ENCODE measurements at places on chromosomes 6 and 20.

DNA sequence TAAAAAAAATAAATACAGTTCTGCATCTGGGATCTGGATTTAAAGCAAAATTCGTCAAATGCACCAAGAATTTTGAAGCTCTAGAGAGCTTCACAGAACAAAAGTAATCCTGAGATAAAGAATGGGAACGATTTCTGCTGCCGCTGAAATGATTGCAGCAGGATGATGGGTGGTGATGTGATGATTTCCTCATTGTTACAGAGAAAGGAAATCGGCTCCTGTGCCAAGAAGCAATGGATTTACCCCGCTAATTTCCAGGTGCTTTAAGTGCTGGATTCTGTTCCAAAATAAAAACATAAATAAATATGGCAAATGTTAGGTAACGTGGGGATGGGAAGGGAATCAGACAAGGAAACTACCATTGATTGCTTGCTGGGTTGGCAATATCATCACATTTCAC is 1067.9 kb upstream of the MAP3K7 start:
- no peak for DNase-seq

- DNase-seq, result no peak
These were observed 74.5 kb upstream of the TIAM2 start for GRCh38 chr6:154920495-154921200.

- no peak for DNase-seq
These were observed 20.5 kb downstream of the DNAJC5 start for GRCh38 chr20:63915471-63915870.

DNA sequence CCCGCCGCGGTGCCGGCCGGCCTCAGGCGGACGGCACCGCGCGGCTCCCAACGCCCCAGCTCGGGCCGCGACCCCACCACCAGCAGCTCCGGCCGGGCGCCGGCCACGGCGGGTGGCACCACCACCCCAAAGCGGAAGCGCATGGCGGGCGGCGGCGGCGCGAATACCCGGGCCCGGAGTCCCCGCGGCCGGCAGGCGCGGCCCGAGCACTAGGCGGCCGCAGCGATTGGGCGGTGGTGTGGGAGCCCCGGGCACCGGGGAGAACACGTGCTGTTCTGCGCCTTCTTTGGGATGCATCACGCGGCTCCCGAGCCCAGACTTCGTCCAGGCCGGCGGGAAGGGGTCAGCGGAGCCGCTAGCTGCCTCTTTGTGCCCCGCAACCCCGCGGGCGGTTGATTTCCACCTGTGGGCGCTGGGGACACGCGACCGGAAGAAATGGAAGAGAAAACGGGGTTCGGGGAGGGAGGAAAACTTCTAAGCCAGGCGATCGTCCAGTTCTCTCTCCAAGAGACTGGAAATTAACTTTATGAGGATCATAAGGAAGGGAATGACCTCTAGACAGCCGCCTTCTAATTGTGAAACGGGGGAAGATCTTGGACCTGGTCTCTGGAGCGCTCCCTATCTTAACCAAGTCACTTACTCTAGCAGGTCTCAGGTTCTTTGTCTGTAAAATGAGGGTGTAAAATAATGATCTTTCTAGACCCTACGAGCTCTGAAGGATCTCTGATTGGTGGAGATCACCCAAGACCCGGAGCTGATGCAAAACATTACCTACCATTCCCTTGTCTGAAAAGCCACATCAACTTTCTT is at the start of gene EPM2A:
TSS of gene EPM2A (minus strand) at position 165 of the 810 bp plus-strand sequence. CDS start at position 143, 22 bp downstream.
- peak; percentile 95 for DNase-seq

- peak; percentile 68 for DNase-seq
These were observed 11.4 kb upstream of the SNX9 start for GRCh38 chr6:157811476-157812173.

DNA sequence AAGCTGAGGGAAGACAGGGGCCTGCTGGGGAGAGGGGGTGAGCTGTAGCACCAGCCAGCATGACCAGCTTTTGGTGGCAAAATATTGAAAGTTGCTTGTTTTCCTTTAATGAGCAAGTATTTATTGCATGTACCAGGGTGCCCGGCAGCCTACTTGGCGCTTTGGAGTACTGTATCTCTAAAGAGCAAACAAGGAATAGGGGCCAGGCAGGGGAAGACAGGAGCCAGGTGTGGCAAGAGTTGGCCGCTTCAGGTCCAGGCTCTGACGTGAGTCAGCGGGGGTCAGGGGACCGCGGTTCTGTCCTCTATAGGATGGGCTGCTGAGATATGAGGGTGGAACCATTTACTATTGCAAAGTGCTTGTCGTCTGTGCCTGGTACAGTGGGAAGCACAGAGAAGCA is 63.1 kb downstream of the PSMG4 start:
- DNase-seq, result peak; percentile 54

- DNase-seq, result no peak
These were observed 54.3 kb downstream of the PPP1R14C start for GRCh38 chr6:150196942-150197745.

GRCh38 chr6:148750838-148751792 is 4.3 kb downstream of the UST start:
- DNase-seq, result no peak

- DNase-seq, result no peak
These were observed 98.2 kb downstream of the CAP2 start for GRCh38 chr6:17491416-17492142.

DNA sequence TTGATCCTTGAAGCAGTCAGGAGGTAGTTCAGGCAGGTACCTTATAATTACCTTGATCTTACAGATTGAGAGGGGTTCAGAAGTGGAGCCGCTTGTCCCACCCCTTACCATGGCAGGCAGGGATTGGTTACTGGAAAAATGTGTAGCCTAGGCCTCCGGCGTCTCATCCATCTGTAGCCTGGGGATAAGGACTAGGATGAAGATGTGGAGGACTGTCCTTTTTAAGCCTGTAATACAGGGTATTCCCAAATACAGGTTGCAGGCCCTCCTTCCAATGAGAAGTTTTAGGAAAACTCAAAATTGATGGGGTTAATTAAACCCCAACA is 2.8 kb downstream of the HMGA1 start:
- DNase-seq, result no peak

DNA sequence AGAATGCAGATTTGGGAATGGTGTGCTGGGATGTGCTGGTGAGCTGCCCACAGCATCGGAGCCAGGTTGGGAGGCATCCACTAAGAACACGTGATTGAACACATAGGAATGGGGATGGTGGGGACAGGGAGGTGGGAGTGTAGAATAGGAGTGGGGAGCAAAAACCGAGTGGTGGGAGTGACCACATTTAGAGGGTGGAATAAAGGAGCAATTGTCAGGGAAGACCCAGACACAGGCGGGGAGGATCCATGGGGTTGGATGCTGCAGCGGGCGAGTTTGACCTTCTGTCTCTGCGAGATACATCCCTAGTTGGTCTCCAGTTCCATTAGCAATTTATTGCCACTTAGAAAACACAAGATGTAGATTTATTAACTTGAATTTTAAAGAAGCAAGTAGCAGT is 4.7 kb downstream of the NAA20 start:
- no peak for DNase-seq

DNA sequence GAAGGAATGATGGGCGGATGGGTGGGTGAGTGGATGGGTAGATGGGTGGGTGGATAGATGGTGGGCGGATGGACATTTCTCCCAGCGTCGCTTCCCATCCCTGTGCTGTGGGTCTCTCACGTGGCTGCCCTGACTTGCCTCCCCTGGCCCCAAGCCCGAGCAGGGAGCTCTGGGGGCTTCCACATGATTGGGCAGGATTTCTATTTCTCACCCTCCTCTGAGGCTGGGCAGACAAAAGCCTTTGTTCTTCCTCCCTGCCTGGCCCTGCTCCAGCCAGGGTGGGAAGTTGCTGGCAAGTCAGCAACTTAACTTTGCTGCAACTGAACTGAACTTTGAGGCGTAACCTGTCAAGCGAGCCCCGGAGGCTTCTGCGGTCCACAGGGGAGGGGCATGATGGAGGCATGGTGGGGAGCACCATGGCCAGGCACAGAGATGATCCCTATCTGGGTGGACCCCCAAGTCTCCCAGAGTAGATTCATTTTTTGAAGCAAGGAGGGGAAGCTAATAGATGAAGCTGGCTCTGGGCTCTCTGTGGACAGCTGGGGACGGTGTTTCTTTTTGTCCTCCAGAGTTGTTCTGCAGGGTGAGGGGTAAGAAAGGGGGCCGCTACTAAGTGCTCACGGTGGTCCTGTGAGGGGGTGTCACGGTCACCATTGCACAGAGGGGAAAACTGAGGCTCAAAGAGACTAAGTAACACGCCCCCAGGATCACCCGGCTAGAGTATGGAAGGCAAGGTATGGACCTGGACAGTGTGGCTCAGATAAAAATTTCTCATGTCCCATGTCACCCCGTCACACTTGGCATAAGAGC is 140.1 kb downstream of the CEBPB start:
- no peak for DNase-seq

DNA sequence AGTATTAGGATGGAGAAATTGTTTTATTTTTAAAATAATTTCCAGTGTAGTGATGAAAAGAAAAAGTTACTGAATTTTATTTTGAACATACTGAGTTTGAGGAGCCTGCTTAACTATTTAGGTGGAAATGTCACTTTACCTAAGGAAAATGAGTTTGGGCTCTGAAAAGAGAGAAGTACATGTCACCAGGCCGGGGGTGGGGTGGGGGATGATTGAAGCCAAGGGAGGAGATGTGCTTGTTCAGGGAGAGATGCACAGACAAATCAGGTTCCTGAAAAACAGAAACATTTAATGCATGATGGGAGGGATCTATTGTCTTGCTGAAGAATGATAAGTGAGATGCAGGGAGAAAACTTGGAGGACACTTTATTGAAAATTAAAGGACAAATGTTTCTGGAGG is 71.3 kb downstream of the PLCB1 start:
- DNase-seq, result no peak

DNA sequence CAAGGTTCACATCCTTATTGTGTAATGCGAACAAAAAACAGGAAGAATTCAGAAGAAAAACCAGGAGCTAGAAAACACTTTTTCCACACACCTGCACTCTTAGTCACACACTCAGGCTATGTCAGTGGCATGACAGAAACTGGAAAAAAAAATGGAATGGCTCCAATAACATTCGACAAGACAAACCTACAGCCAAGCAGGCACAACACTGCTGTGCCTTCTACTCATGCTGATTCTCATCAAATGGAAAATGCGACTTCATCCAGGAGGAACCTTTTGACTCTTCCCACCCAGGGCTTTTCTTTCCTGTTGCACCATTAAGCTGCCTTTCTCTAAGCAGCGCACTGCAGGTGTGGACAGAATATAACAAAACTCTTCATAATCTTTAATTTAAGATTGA is 163.2 kb upstream of the BTBD3 start:
- no peak for DNase-seq
